ENCODE measurements at places on chromosomes 1 and 21. TPM values are rescaled to one million over a fixed set of nuclear protein-coding genes. Genes with fewer than 3 reads are reported as not detected.

The GCSAML gene
- polyA plus RNA-seq, result not detected

The TMCC2 gene
- polyA plus RNA-seq, result 2.3 TPM

The EEIG2 gene
- polyA plus RNA-seq, result 6.1 TPM

The MPC2 gene
- 70.0 TPM for polyA plus RNA-seq

The OR14K1 gene
- polyA plus RNA-seq, result not detected

The KDF1 gene
- polyA plus RNA-seq, result 0.06 TPM
